ENCODE measurements at places on chromosomes 2 and 18. TPM values are rescaled to one million over a fixed set of nuclear protein-coding genes. Genes with fewer than 3 reads are reported as not detected.

The UPP2 gene
- not detected for total RNA-seq

The FHOD3 gene
- total RNA-seq = 5.8 TPM

GRCh38 chr18:12769644-12770440, 67.0 kb downstream of the PSMG2 start:
- no peak overlapping the region for H3K27ac ChIP-seq
- H3K27me3 ChIP-seq = no peaks in the 10 kb centered on the region
- DNase-seq = no peak
- H3K36me3 ChIP-seq = no peaks in the 10 kb centered on the region
- peaks cover 6% of the 10 kb centered on the region for H3K4me1 ChIP-seq
- no peak overlapping the region for H3K4me3 ChIP-seq

DNA sequence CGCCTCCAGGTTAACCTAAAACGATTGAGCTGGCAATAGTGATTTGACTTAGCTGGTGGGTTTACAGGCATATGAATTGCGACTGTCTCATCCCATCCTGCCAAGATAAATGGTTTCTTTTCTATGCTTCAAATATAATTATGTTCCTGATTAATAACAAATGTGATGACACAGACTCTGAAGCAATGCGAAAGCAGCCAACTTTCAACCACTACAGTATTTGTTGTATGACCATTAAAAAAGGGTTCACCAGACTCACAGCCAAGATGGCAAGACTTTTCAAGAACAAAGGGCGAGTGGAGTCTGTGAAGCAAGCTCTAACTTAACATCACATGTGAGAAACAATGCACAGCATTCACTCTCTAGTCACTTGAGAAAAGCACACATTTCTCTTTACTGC, 186.6 kb downstream of the PID1 start:
- no peaks in the 10 kb centered on the region for H3K27me3 ChIP-seq
- no peaks in the 10 kb centered on the region for H3K36me3 ChIP-seq
- H3K4me3 ChIP-seq = no peak overlapping the region

DNA sequence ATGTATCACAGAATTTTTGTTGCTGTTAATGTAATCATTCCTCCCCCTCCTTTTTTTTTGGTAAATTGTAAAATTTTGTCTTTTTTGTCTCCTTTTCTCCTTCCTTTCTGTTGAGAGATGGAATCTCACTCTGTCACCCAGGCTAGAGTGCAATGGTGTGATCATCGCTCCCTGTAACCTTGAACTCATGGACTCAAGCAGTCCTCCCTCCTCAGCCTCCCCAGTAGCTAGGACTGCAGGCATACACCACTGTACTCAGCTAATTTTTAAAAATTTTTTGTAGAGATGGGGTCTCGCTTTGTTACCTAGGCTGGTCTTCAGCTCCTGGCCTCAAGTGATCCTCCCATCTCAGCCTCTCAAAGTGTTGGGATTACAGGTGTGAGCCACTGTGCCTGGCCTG, 5.3 kb downstream of the EIF5B start:
- no peaks in the 10 kb centered on the region for H3K36me3 ChIP-seq
- H3K27ac ChIP-seq = no peak overlapping the region
- H3K4me1 ChIP-seq = peaks cover 24% of the 10 kb centered on the region
- H3K4me3 ChIP-seq = no peak overlapping the region

DNA sequence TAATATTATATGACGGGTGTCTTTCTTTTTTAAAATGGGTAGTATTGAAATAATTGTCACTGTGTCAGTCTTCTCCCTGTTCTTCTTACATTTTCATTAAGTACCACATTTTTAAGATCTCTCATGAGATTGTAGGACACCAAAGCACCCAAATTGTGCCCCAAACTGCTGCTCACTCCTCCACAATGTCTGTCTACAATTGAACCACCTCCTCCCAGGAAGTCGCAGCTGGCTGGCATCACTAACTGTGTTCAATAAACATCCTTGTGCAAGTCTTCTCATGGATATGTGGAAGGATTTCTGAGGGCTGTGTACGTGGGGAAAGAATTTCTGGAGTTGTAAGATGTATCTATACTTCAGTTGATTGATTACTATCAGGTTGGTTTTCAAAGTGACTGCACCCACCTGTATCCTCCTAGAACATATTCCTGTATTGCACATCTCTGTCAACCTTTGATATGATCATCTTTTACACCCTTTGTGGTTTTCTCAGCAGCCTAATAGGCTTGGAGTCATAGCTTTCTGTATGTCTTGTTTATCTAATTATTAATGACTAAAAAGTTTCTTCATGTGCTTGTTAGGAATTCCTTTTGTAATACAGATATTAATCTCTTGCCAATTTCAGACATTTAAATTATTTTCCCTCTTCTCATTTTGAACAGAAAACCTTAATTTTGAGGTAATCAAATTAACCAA, 774.9 kb downstream of the RNF144A start:
- no peak for DNase-seq
- H3K27ac ChIP-seq = no peak overlapping the region
- H3K27me3 ChIP-seq = no peaks in the 10 kb centered on the region
- H3K4me1 ChIP-seq = no peaks in the 10 kb centered on the region

The ATP8B1 gene
- total RNA-seq = 21.5 TPM

The C2orf66 gene
- not detected for total RNA-seq

DNA sequence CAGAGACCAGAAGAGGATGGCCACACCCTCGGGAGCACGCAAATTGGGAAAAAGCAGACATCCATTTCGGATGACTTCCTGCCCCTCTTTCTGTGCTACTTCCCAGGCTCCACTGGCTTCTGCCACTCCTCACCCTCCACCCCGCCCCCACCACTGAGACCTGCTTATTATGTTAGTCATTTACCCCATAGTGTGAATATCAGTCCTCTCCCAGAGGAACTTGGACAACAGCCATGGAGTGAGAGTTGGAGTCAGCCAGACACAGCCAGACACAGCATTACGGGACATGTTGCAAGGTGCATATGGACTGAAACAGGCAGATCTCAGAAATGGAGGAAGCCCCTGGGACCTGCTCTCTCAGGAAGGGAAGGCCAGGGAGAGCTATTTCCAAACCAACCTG, 51.8 kb downstream of the CTIF start:
- H3K36me3 ChIP-seq = no peaks in the 10 kb centered on the region
- DNase-seq = no peak
- H3K4me3 ChIP-seq = no peak overlapping the region
- no peak overlapping the region for H3K27ac ChIP-seq
- no peaks in the 10 kb centered on the region for H3K27me3 ChIP-seq

DNA sequence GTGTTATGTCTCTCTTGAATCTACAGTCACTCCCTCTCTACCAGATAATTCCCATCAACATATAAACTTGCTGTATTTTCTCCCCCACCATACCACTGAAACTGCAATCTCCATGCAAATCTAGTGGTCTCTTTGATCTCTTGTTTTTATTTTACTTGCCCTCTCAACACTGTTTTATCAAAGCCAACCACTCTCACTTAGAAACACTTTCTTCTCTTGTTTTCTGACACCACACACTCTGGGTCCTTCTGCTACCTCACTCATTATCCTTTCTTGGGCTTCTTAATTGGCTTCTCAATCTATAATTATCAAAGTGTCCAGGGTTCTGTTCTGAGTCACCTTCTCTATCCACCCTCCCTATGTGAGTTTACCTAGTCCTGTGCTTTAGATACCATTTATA, 2.0 kb upstream of the MCFD2 start:
- no peak overlapping the region for H3K4me3 ChIP-seq
- H3K27me3 ChIP-seq = no peaks in the 10 kb centered on the region
- H3K4me1 ChIP-seq = peaks cover 27% of the 10 kb centered on the region
- H3K27ac ChIP-seq = no peak overlapping the region
- H3K36me3 ChIP-seq = no peaks in the 10 kb centered on the region

DNA sequence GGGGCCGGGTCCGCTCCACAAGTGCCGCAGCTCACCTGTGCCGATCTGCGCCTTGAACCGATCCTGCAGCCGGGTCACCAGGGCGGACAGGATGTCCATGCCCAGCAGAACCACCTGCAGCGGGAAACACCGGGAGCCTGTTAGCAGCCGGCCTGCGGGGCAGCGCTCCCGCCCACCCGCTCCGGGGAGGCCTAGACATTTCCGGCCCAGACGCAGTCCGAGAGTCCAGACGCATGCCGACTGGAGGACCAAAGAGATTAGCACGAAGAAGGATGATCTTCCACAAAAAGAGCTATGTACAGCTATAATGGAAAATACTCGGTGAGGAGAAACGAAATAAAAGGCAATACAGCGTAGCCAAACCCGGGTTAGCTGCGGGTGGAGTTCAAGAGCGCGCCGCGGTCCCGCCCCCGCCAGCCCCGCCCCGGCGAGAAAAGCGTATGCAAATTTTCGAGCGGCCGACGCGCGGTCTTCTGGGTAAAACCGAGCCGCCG, 421 bp upstream of the RNU4ATAC start:
- H3K27me3 ChIP-seq = no peaks in the 10 kb centered on the region
- DNase-seq = peak; percentile 87
- H3K4me3 ChIP-seq = peak overlapping the region; percentile 85

DNA sequence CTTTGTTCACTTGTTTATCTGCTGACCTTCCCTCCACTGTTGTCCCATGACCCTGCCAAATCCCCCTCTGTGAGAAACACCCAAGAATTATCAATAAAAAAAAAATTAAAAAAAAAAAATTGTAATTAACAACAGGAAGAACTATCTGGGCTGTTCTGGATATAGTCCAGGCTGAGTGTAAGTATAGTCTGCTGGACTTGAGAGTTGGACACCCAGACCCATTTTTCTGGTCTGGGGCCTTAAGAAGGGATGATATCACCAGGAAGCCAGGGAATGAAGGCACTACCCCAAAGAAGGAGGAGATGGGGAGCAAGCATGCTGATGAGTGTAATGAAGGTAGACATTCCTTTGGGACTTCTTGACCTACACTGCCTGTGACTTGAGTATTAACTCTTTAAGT, 72.1 kb upstream of the ZFP36L2 start:
- H3K27me3 ChIP-seq = no peaks in the 10 kb centered on the region
- H3K4me3 ChIP-seq = no peak overlapping the region
- no peaks in the 10 kb centered on the region for H3K36me3 ChIP-seq
- DNase-seq = no peak
- peaks cover 51% of the 10 kb centered on the region for H3K4me1 ChIP-seq

GRCh38 chr2:163505281-163505680, 230.5 kb downstream of the FIGN start:
- no peaks in the 10 kb centered on the region for H3K36me3 ChIP-seq
- H3K27me3 ChIP-seq = no peaks in the 10 kb centered on the region
- no peaks in the 10 kb centered on the region for H3K4me1 ChIP-seq
- no peak for DNase-seq
- no peak overlapping the region for H3K27ac ChIP-seq

- H3K4me3 ChIP-seq = no peak overlapping the region
- no peaks in the 10 kb centered on the region for H3K4me1 ChIP-seq
- DNase-seq = no peak
- no peak overlapping the region for H3K27ac ChIP-seq
Measured at GRCh38 chr2:21633466-21633865, 509.7 kb downstream of the TDRD15 start.

DNA sequence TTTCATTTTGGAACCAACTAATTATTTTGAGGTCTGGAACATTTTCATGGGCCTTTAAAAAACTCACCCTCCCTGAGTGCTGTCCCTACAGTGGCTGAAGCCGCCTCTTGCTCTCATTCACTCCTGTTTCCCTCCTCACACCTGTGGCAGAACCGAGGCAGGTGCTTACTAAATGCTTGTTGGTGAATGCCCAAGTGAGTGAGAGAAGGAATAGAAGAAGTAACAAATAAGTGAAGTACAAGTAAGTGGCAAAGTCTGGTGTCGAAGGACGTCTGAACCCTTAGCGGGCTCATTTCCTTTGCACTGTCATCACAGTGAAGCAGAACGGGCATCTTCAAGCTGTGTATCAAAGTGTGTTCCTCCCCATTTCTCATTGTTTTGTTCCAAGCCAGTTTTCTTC, 135.2 kb downstream of the RHBDD1 start:
- DNase-seq = no peak
- no peaks in the 10 kb centered on the region for H3K27me3 ChIP-seq
- H3K4me3 ChIP-seq = no peak overlapping the region

DNA sequence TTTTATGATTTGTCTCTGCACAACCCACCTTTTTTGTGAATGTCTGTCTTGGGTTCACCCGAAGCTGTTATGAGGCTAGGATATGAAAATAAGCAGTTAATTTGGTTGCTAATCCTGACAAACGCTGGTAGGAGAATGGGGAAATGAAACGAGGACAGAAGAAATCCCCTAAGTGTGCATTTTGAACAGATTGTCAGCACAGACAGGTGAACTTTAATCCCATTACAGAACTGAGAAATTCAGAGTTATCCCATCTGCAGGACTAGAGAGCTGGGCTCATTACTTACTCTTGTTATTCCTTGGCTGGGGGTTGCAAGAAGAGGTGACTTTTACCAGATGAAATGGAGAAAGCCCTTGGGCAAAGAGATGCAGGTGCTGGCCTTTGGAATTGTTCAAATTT, 123.3 kb upstream of the NYAP2 start:
- no peak overlapping the region for H3K4me3 ChIP-seq
- no peaks in the 10 kb centered on the region for H3K36me3 ChIP-seq
- H3K27ac ChIP-seq = no peak overlapping the region
- DNase-seq = no peak

DNA sequence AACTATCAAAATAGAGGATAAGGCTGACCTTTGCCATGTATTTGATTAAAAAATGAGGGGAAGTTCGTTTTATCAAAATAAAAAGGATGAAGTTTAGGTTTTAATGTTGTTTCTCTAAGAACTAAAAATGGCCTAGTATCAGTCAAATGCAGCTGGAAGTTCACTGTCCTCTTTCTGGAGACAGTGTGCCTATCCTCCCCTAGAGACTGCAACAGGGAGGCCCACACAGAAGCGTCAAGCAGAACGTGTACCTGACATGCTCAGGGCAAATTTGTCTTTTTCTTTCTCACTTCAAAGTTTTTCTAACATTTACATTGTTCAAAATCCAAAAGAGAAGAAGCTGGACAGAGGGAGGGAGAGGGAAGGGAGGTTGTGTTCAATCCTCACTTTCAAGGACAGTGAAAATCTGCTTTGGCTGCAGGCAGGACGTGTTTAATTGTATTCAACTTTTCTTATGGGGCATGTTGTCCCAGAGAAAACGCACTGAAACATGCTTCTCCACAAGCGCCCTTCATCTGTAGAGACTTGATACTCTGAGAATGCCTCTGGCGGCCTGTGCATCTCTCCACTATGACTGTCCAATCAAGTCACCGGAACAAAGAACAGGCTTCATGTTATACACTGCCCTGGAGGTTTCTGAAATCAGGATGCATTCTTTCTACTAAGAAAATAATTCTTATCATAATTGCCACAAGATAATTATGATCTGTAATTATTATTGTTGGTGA, 65.1 kb downstream of the FAM210A start:
- no peaks in the 10 kb centered on the region for H3K27me3 ChIP-seq
- no peak for DNase-seq
- no peak overlapping the region for H3K4me3 ChIP-seq
- H3K36me3 ChIP-seq = peaks cover 4% of the 10 kb centered on the region
- H3K4me1 ChIP-seq = no peaks in the 10 kb centered on the region

The TBR1 gene
- not detected for total RNA-seq

The CFC1 gene
- total RNA-seq = not detected

- no peaks in the 10 kb centered on the region for H3K4me1 ChIP-seq
- no peak overlapping the region for H3K27ac ChIP-seq
Measured at GRCh38 chr2:109084341-109084740, 44.7 kb upstream of the SH3RF3 start.

DNA sequence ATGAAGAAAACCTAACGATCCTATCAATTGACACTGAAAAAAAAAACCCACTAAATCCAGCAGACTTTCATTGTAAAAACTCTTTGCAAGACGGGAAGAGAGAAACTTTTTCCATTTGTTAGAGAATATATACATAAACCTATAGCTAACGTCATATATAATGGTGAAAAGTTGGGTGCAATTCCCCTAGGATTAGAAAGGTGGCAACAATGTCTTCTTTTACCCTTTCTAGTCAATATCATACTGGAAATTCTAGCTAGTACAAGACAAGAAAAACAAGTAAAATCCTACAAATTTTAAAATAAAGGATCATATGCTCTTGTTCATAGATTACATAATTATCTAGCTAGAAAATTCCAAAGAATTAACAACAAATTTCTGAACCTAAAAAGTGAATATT, 1596.5 kb upstream of the LRRTM1 start:
- H3K36me3 ChIP-seq = no peaks in the 10 kb centered on the region
- H3K27me3 ChIP-seq = no peaks in the 10 kb centered on the region
- H3K4me3 ChIP-seq = no peak overlapping the region

All from suprapubic skin (tissue), 4 donors.